ENCODE measurements at places on chromosomes 4 and X.

- no peak for DNase-seq
Measured at GRCh38 chr4:136867465-136867864, 664.8 kb downstream of the PCDH18 start.

GRCh38 chr4:185567381-185568376, 32.4 kb upstream of the PDLIM3 start:
- no peak for DNase-seq

GRCh38 chr4:101191302-101192098, 155.8 kb downstream of the PPP3CA start:
- DNase-seq, result no peak

DNA sequence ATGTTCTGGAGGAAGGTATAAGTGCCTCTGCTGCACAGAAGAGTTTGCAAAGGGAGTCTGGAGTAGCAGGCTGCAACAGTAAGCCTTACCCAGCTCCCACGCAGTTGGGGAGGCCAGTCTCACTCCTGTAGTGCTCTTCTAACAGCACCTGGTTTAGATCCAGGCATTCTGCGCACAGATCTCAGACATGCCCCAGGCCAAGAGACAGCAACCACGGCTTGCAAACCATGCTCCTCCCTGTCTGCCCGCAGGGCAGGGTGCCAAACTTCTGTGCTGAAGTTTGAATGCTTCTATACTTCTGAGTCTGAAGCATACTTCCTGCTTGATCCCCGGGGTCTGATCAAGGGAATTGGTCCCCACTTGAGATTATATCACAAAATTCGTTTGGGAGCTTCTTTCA, 106.3 kb downstream of the LINC00632 start:
- DNase-seq, result no peak

GRCh38 chrX:18888281-18888680, 95.6 kb downstream of the PHKA2 start:
- DNase-seq, result no peak
